NCI-H69 (cell line): ENCODE measurements at places on chromosomes 4 and X.
A peak's percentile ranks its signal among the peaks of the same experiment; 100 is the strongest.

- no peak for DNase-seq
Observed at GRCh38 chrX:1491851-1492349, 39.2 kb upstream of the ASMTL start.

- no peak for DNase-seq
Observed at GRCh38 chr4:98466868-98467599, 191.4 kb downstream of the TSPAN5 start.

DNA sequence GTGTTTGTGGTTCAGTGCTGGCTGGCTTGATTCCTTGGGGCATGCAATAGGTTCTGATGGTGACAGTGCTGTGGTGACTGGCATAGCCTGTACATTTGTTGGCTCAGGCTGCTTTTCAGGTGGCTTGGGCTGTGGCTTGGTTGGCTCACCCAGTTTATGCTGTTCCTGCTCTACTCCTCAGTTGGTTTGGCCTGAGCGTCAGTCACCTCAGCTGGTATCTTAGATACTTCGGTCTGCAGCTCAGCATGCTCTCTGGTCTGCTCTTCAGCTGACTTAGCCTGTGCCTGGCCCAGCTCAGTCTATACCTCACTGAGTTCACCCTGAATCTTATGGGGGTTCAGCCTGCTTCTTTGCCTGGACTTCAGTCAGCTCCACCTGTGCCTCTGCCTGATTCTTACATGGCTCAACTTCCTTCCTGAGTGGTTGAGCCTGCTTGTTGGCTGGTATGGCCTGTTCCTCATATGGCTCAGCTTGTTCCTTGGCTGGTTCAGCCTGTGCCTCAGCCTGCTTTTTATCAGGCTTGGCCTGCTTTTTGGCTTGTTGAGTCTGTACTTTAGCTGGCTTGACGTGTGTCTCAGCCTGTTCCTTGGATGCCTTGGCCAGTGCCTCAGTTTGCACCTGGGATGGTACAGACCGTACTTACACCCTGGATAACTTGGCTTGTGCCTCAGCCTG, 170.6 kb downstream of the MSN start:
- no peak for DNase-seq

DNA sequence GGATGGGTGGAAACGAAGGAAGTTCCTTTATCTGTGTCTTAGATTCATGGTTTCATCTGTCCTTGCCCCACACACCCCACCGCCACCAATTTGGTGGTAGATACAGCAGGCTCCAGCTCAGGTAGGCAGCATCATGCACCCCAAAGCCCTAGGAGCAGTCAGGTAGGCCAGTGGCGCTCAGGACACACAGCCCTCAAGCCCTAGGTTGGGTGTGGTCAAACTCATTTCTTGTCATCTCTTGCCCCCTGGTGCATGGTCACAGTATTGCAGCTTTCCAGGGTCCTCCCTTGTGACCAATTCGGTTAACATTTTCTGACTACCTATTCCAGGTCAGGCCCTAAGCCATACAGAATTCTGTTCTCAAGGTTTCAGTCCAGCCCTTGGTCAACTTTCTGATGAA, 14.5 kb upstream of the PRRG3 start:
- peak; percentile 31 for DNase-seq

- no peak for DNase-seq
Observed at GRCh38 chr4:47598320-47598719, 113.2 kb downstream of the ATP10D start.

DNA sequence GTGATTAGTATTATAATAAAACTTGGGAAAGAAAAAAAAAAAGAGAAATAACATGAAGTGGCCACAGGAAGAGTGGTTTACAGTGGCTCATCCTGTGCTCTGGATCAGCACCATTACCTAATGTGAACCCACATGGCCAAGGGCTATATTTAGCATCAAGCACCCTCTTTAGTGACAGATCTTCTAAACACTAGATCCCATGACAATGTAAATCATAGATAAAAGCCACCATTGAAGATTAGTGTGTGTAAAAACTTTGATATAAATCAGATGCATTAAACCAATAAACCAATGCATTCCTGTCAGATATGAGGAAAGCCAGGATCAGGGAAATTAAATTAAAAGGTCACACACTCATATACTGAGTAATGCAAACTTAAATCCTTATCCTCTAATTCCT, 400.6 kb upstream of the MAGEB18 start:
- DNase-seq: no peak

DNA sequence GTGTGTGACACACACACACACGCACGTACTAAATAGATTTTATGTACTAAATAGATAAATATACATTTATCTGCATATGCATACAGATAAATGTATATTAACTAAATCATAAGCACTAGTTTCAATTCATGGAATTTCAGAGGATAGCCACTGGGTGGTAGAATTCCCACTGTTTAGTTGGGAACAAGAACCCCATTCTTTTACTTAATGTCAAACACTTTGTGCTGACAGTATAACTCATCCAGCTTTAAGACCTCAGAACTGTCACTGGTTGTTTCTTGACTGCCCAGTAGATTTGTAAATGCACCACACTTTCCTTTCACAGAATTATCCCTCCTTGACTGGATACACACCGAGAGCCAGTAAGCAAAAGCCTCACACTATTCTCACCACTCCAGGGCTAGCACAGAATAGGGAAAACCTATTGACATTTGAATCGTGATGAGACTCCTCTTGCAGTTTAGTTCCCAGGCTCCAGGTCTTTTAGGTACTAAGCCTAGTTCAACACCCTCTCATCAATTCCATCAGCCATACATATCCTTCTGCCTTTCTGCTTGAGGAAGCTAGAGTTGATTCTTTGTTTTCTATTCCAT, 32.4 kb downstream of the PPARGC1A start:
- no peak for DNase-seq

GRCh38 chrX:115367951-115368350, 78.4 kb downstream of the LUZP4 start:
- DNase-seq: no peak

GRCh38 chr4:40300371-40301162, 34.6 kb upstream of the CHRNA9 start:
- no peak for DNase-seq

DNA sequence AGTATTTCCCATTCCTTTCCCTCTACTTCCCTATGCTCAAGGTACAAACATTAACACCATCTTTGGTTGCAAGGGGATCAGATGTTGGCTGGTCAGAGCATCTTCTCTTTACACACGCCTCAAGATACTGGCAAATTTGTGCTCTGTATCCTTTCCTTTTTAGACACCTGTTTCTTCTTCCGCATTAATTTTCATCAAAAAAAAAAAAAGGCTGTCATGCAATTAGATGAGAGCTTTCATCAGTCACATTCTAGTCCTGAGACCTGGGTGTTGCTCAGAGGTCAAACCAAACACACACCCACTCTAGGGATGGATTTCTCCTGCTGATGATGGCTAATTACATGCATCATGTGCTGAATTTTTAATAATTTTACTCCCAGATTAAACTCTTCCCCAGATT, 2.0 kb downstream of the RELL1 start:
- no peak for DNase-seq

GRCh38 chr4:61543976-61544375, 343.9 kb downstream of the ADGRL3 start:
- DNase-seq: no peak

DNA sequence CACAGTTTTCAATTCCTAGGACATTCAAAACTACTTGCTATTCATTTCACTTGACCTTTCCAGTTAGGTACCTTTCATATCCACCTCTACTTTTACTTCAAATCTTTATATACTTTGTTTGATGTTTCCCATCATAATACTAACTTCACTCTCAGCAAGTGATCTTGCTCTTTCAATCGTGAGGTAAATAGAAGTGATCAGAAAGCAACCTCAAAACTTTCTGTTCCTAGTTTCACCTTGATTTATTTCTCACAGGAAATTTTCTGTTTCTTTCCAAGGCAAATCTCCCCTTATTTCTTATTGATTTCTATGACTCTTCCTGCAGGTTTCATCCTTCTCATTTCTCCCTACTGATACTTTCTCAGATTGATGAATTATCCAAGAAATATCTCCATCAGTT, 623.5 kb downstream of the FSTL5 start:
- no peak for DNase-seq

GRCh38 chr4:182000077-182000476, 243.1 kb upstream of the TENM3 start:
- DNase-seq: no peak

- no peak for DNase-seq
Observed at GRCh38 chrX:122269243-122269781, 914.8 kb upstream of the GRIA3 start.

GRCh38 chr4:75011131-75011795, 78.3 kb downstream of the PARM1 start:
- no peak for DNase-seq

DNA sequence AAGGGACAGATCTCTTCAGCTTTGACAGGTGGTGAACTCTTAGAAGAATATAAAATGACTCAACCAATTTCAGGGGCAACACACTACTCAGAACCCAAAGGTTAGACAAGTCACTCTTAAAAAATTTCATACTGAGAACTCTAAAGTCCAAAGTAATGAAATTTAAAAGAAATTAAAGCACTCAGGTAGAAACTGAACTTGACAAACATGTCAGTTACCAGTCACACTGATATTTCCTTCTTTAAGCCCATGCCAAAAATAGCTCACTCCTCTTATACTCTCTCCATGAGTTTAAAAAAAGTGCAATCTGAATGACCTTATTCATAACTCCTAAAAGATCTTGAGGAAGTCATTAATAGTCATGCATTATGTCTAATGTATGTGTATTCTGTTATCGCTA, 40.3 kb downstream of the AMMECR1 start:
- no peak for DNase-seq

DNA sequence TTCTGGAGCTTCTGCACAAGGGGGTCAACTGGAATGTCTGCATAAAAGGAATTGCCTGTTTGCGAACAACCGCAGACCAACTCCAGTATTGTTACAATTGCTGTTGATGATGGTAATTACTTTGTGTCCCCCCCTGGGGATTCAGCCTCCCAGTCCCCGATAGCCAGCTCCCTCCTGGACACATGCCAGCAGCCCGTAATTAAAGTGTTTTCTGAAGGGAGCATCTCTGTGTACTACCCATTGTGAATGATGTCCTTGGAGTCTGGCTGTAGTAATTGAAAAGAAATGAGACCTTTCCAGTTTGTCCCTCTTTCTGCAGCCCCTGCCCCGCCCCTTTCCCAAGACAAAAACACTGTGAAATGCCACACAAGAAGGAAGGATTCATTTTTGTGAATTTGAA, 377.1 kb upstream of the LCORL start:
- peak; percentile 93 for DNase-seq

DNA sequence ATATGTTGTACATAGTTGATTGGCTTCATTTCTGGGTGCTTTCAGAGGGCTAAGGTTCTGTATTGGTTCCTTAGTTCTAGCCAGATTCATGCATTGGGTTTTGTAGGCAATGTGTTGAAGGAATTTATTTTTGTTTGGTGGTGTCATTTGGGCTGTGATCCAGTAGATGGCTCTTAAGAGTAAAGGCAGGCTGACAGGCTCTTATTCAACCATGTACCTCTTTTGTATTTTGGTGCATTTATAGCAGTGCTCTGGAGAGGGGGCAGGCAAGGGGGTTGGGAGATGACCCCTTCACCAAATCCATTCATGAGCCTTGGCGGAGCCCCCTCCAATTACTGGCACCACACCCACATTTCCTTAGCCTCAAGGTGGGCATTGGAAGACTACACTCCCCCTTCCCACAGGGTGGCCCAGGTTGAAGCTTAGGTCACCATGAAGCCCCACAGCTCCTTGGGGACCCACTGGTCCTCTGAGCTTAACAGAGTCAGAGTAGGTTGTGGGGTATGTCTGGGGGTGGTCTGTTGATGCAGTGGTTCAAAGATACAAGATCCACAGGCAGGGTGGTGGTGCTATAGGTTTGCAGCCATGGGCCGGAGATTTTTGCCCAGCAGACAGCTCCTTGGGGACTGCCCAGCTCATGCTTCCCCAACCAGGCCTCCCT, 143.0 kb upstream of the GNPDA2 start:
- peak; percentile 7 for DNase-seq

DNA sequence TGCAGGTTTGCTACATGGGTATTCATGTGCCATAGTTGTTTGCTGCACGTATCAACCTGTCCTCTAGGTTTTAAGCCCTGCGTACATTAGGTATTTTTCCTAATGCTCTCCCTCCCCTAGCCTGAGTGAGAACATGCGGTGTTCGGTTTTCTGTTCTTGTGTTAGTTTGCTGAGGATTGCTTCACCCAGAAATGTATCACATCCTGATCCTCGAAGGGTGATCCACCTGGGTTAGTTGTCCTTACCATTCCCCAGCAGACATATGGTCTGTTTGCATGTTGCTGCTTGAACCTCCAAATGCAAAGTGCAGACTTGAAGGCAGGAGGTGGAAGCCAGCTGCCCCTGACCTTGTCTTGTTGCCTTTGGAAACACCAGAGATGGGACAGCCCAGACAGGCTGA, 161.5 kb upstream of the WDR1 start:
- DNase-seq: no peak

DNA sequence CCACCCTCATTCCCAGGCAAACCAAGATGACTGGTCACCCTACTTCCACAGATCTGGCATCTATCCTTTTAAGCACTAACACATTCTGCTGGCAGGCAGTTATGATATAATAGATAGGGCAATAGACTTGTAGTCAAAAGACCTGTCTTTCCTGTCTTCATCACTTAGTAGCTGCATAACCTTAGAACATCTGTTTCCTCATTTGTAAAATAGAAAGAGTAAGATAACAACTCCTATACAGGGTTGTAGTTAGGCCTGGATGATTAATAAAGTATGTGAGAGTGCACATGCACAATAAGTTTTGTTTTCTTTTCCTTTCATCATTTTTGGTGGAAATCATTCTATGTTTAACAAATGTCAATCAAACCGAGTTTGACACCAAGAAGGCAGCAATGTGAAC, 72.1 kb downstream of the GPR82 start:
- DNase-seq: no peak

DNA sequence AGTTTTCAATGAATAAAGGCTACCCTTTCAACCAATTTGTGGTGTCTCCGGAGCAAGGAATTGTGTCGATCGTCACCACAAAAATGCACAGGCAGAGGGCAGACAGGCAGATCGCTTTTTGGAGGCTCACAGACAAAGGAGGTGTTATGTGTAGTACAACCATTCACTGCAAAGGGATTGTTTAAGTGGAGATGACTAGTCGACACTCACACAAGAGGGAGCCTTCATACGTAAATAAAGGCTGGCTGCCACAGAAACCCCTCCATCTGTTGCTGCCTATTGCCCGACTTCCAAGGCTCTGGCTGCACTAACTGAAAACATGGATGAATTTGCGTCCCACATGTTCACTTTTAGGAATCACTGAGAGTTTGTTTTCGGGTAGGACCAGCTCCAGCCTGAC, 281.1 kb downstream of the NKX6-1 start:
- peak; percentile 56 for DNase-seq

DNA sequence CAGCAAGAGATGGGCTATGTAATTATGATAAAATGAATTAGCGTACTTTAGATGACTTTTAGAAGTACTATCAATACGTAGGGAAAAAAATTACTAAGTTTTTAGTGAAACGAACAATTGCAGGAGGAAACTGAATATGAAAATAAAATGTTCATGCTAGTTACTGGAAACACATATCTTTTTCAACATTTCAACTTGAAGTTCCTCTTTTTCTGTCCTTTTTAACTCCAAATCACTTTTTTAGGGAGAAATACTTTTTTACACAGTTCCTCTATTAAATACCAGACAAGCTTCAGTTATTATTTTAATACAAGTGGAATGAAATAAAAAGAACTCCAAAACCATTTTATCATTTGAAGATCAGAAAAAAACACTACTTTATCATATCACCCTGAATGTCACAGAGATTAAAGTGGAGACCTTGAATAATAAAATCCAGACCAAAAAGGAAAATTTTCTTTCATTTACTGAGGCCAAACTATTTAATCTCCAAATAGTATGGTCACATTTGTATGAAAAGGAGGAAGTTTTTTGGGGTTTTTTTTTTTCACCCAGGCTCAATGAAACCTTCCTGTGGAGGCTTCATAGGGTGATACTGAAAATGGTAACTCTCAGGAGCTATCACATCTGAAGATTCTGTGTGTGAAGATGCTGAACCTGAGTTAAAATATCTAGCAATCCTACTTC, 306.2 kb downstream of the INPP4B start:
- no peak for DNase-seq
